ENCODE measurements at places on chromosomes 11 and 22.

- H3K27ac ChIP-seq = no peak overlapping the region
- no peak overlapping the region for H3K4me3 ChIP-seq
- no peaks in the 10 kb centered on the region for H3K4me1 ChIP-seq
- no peaks in the 10 kb centered on the region for H3K27me3 ChIP-seq
- H3K36me3 ChIP-seq = no peaks in the 10 kb centered on the region
- DNase-seq = no peak
These were observed 14.7 kb downstream of the UBTFL1 start for GRCh38 chr11:90100431-90100830.

GRCh38 chr11:10920205-10920604 lies 62.4 kb upstream of the ZBED5 start:
- H3K4me3 ChIP-seq = no peak overlapping the region
- H3K27me3 ChIP-seq = no peaks in the 10 kb centered on the region
- DNase-seq = no peak
- no peak overlapping the region for H3K27ac ChIP-seq

GRCh38 chr11:107898270-107898669 lies 30.0 kb upstream of the RAB39A start:
- DNase-seq = peak; percentile 50
- H3K27ac ChIP-seq = no peak overlapping the region
- no peak overlapping the region for H3K4me3 ChIP-seq
- H3K36me3 ChIP-seq = no peaks in the 10 kb centered on the region

DNA sequence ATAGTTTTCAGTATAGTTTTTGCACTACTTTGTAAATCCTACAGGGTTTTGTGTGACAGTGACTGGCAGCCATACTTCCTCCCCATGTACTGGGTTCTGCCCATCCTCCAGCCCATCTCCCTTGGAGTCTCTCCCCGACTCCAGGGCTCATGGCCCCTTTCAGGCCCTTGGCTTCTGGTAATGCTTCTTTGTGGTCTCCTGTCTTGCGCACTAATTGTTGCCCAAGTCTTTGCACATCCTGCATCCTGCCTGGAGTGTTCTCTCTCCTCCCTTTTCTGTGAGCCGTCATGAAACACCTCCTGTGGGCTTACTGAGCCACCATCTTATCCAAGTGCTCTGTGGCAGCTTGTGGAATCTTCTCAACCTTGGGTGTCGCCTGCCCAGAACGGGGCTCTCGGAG lies 11.4 kb upstream of the KCNQ1OT1 start:
- no peak overlapping the region for H3K27ac ChIP-seq
- H3K4me1 ChIP-seq = no peaks in the 10 kb centered on the region

GRCh38 chr11:87431392-87431791 lies 393.7 kb downstream of the TMEM135 start:
- DNase-seq = no peak
- no peak overlapping the region for H3K4me3 ChIP-seq
- no peaks in the 10 kb centered on the region for H3K4me1 ChIP-seq

DNA sequence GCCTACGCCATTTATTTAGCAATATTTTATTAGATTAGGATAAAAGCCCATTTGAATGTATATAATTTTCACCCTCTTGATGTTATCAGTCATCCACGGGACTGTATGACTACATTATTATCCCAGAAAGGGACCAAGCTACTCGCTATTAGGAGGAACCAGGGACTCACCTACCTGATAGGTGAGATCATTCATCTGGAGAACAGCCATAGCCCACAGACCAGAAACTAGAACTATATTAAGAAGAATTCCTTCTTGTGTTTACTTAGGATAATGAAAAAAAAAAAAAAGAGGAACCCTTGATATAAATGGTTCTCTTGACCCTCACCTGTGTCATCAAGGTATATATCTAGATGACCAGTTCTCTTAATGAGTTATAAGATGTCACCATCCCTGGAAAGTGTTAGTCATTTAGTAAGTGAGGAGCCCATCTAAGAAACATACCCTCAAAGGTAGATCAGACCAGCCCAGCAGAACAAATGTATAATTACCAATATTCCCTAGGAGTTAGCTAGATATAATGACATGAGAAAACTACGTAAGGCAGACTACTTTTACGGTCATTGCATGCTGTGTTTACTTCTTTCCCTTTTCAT lies 8.0 kb downstream of the SIK3 start:
- no peaks in the 10 kb centered on the region for H3K27me3 ChIP-seq
- H3K36me3 ChIP-seq = no peaks in the 10 kb centered on the region
- no peak overlapping the region for H3K4me3 ChIP-seq

- H3K4me1 ChIP-seq = peaks cover 4% of the 10 kb centered on the region
- no peaks in the 10 kb centered on the region for H3K27me3 ChIP-seq
- H3K27ac ChIP-seq = no peak overlapping the region
These were observed 12.7 kb upstream of the CNTF start for GRCh38 chr11:58609723-58610122.

- H3K27ac ChIP-seq = no peak overlapping the region
- DNase-seq = no peak
- H3K27me3 ChIP-seq = no peaks in the 10 kb centered on the region
- peaks cover 4% of the 10 kb centered on the region for H3K4me1 ChIP-seq
These were observed 36.4 kb downstream of the DKK3 start for GRCh38 chr11:11971906-11972547.

DNA sequence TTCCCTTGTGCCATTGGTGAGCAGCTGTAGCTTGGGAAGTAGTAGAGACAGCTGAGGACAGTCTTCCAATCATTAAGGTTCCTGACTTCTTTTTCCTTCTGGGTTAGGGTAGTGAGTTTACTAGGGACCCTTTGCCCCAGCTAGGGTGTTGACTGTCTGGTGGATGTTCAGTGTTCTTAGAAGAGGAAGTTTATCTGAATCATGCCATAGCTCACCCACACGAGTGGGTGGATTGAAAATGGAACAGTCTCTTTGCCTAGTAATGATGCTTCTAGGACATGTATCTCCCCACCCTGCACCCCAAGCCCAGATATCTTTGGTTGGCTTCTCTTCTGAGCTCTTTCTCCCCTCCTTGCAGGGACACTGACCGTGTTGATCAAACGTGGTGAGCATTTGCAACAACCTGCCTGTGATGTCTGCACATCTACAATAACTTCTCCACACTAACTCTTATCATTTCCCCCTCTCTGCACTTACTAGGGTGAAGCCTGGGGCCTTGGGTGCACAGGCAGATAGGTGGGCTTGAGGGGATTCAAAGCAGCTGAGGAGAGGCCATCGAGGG lies 57.1 kb upstream of the HORMAD2 start:
- no peak overlapping the region for H3K27ac ChIP-seq
- H3K4me1 ChIP-seq = no peaks in the 10 kb centered on the region
- peaks cover 87% of the 10 kb centered on the region for H3K36me3 ChIP-seq
- H3K27me3 ChIP-seq = no peaks in the 10 kb centered on the region

DNA sequence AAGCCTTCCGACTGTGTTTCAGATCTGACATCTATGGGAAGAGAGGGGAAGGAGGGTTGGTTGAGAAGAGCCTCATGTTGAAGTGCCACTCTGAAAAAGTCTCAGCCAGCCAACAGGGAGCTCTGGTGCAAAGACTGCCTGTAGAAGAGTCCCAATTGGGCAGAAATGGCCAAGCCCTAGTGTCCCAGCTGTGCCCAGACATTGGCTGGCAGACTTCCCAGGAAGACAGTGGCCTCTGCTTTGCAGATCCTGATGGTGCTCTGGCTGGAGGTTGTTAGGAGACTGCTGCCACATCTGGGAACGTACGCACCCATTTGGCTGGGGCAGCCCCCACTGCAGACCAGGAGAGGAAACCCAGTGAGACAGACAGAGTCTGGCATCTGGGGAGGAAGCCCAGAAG lies 3.2 kb upstream of the PLA2G3 start:
- no peaks in the 10 kb centered on the region for H3K4me1 ChIP-seq
- no peaks in the 10 kb centered on the region for H3K36me3 ChIP-seq
- H3K27ac ChIP-seq = no peak overlapping the region
- no peak overlapping the region for H3K4me3 ChIP-seq
- no peak for DNase-seq

GRCh38 chr22:38873469-38874411 lies 1.7 kb upstream of the CBX6 start:
- H3K4me3 ChIP-seq = no peak overlapping the region
- H3K27ac ChIP-seq = no peak overlapping the region

DNA sequence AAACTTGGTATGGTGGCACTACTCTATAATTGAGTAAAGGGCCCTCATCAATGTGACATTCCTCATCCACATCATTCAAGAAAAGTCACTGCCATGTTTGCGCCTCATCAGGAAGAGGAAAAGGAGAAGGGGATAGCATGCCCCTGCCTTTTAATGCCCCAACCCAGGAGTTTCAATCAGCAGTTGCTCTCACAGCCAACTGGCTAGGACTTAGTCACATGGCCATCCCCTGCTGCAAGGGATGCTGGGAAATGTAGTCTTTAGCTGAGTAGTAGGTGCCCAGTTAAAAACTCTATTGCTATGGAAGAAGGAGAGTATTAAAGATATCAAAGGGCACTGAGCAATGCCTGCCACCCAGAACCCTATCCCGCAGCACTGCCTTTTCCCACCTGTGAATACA lies 10.9 kb upstream of the CCND1 start:
- H3K36me3 ChIP-seq = no peaks in the 10 kb centered on the region
- H3K4me1 ChIP-seq = no peaks in the 10 kb centered on the region
- no peak overlapping the region for H3K27ac ChIP-seq
- DNase-seq = no peak

GRCh38 chr22:46126853-46127385 lies 23.4 kb upstream of the PPARA start:
- no peaks in the 10 kb centered on the region for H3K27me3 ChIP-seq
- H3K27ac ChIP-seq = no peak overlapping the region
- no peaks in the 10 kb centered on the region for H3K36me3 ChIP-seq
- peaks cover 29% of the 10 kb centered on the region for H3K4me1 ChIP-seq

- H3K27ac ChIP-seq = no peak overlapping the region
- peaks cover 24% of the 10 kb centered on the region for H3K27me3 ChIP-seq
- no peaks in the 10 kb centered on the region for H3K36me3 ChIP-seq
- no peak overlapping the region for H3K4me3 ChIP-seq
- peaks cover 38% of the 10 kb centered on the region for H3K4me1 ChIP-seq
- no peak for DNase-seq
These were observed 3.4 kb upstream of the MCAM start for GRCh38 chr11:119320240-119320775.

- H3K27ac ChIP-seq = no peak overlapping the region
- H3K4me1 ChIP-seq = peaks cover 9% of the 10 kb centered on the region
- H3K36me3 ChIP-seq = no peaks in the 10 kb centered on the region
- H3K4me3 ChIP-seq = no peak overlapping the region
- no peak for DNase-seq
These were observed 18.7 kb downstream of the DRICH1 start for GRCh38 chr22:23613193-23613972.

DNA sequence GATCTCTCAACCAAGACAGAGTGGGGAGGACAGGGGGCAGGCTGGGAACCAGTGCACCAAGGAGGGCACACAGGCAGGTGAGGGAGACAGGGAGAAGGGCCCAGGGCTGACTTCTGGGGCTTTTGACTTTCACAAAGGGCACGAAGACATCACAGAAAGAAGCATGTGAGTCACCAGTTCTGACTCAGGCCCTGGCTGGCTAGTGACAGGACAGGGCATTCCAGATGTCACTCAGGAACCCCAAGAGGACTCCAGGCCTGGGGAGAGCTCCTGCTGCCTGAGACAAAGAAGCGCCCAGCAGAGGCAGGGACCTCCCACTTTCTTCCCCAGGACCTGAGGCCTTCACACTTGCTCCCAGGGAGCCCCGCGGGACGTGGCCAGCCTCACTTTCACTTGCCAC lies 497.2 kb downstream of the BUD13 start:
- H3K4me1 ChIP-seq = peaks cover 7% of the 10 kb centered on the region
- no peaks in the 10 kb centered on the region for H3K27me3 ChIP-seq
- no peak overlapping the region for H3K4me3 ChIP-seq

DNA sequence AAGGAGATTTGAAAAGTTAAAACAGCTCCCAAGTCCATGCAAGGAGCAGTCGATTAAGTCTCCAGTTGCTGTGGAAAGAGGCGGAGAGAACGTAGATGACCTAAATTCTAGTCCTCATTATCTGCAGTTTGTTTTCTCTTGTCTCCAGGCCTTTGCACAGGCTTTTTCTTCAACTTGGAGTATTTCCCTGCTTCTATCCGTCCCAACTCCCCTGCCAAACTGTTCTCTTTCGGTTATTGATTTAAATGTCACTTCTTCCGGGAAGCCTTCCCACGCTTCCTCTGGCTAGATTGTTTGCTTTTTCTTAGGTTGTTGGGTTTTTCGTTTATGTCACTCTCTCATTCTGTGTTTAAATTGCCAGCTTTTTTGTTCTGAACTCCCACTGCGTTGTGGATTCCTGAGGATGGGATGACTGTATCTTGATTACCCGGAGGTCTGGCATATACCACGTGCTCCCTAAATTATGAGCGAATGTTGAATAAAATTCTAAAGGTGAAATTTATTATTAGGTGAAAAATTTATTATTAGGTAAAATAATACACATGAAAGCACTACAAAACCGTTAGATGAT lies 463 bp downstream of the TMEM126B start:
- peaks cover 6% of the 10 kb centered on the region for H3K4me1 ChIP-seq
- peak overlapping the region; percentile 60 for H3K27ac ChIP-seq
- H3K27me3 ChIP-seq = no peaks in the 10 kb centered on the region
- no peak for DNase-seq
- peak overlapping the region; percentile 69 for H3K4me3 ChIP-seq
- H3K36me3 ChIP-seq = peaks cover 8% of the 10 kb centered on the region

DNA sequence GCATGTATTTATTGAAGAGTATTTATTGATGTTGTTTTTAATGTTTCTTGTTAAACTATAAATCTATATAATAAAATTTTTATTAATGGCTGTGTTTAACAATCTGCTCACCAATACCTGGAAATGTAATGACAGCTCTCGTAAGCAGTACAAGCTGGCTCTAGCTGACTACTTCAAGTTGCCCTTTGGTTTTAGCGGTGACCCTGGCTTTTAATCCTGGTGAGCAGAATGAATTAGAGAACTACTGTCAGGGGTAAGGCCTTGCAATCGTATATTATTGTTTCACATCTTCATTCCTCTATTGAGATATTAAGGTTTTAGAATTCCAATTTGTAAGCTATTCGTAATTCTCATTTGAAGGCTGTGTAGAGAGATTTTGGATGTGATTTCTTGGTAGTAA lies 372.2 kb downstream of the METTL15 start:
- no peak overlapping the region for H3K27ac ChIP-seq
- H3K4me1 ChIP-seq = no peaks in the 10 kb centered on the region
- no peak overlapping the region for H3K4me3 ChIP-seq

DNA sequence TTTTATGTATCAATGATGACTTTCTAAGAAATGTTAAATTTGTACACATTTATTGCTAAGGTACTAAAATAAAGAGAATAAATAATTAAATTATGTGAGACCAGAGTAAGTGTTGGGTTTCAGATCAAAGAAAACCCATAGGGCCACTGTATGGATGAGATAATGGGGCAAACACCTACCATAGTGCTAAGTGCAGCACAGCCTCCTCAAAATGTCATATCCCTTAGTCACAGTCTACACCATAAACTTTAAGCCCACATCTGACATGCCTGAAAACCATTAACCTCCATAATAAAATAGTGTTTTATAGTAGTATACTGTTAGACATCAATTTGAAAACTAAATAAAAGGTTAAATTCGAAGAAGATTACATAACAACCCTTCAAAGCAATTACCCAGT lies 37.5 kb downstream of the SESN3 start:
- H3K36me3 ChIP-seq = peaks cover 9% of the 10 kb centered on the region
- no peak overlapping the region for H3K4me3 ChIP-seq
- H3K27ac ChIP-seq = no peak overlapping the region

GRCh38 chr22:49425356-49425755 lies 402.3 kb downstream of the BRD1 start:
- DNase-seq = no peak
- no peaks in the 10 kb centered on the region for H3K4me1 ChIP-seq
- H3K36me3 ChIP-seq = no peaks in the 10 kb centered on the region
- no peaks in the 10 kb centered on the region for H3K27me3 ChIP-seq
- H3K27ac ChIP-seq = no peak overlapping the region
- H3K4me3 ChIP-seq = no peak overlapping the region

Measured in natural killer cell (primary cell).